Cortex of kidney (tissue), 1 donor: ENCODE measurements at places on chromosomes 7 and 10.

- DNase-seq, result no peak
These were observed 123.3 kb downstream of the USP6NL start for GRCh38 chr10:11488126-11488525.

DNA sequence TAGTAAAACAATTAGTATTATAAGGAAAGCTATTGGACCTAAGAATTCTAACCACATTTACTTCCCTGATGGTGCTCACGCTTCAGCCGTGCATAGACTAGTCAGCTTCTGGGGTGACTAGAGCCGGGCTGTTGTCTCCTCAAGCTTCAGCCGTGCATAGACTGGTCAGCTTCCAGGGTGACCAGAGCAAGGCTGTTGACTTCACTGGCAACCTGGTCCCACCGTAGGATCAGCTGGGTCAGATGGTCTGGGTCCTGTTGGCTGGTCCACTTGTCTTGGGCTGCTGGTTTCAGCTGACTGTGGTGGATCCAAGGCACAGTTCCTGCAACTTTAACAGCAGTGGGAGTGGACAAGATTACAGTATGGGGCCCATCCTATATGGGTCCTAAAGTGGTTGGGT, 99.4 kb downstream of the TRIM24 start:
- DNase-seq, result no peak

GRCh38 chr7:66466081-66466600, 162.5 kb upstream of the KCTD7 start:
- no peak for DNase-seq

DNA sequence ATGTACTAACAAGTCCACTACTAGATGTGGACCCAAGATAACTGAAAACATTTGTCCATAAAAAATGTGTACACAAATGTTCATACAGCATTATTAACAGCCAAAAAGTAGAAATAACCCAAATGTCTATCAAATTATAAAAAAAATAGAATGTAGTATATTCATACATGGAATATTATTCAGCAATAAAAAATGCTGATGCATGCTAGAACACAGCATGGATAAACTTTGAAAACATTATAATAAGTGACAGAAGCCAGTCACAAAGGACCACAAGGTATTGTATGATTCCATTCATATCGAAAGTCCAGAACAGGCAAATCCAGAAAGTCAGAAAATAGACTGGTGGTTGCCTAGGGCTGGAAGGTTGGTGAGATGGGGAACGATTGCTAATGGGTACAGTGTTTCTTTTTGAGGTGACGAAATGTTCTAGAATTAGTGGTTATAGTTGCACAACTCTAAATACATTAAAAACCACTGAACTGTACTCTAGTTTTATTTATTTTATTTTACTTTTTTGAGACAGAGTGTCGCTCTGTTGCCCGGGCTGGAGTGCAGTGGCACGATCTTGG, 43.3 kb upstream of the ANLN start:
- no peak for DNase-seq

DNA sequence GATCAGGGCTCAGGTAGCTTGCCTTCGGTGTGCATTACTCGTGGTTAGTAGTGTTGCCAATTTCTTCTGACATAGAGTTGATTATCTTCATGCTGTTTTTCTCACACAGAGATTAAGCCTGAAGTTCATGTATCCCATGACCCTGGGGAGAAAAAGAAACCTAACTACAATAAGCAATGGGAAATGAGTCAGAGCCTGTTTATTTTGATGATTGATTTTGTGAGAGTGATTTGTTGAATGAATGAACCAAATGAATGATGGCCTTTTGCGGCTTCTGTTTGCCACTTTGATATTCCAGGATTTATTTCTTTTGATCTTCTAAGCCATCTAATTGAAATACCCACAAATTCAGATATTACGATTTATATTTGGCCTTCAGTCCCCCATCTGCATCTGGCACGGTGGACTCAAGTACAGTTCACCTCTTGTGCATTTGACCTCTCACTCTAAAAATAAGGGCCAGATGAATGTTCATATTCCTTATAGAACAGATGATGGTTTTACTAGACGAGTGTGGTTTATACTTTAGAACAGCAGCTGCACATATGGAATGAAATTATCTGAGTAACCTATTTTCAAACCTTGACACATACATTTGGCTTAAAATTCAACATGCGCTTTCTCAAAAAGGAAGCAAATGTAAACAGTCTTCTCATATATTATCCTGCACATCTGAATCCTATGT, 110.7 kb downstream of the PLCE1 start:
- no peak for DNase-seq

GRCh38 chr7:108358553-108358952, 97.7 kb downstream of the NRCAM start:
- DNase-seq, result no peak

DNA sequence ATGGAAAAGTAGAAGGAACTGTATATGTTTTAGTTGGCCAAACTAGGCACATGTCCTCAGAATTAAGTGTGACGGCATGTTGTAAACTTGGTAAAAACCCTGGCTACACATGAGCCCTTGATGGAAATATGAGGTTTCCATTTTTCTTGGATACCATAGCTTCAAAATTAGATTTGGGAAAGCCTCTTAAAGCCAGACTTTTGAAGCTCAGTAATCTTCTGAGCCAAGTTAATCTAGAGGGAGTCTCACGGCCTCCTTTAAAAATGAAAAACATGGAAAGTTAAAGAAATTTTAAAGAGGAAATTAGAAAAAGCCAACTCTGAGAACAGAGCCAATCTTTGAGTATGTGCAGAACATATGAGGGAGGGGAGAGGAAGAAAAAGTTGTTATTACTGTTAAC, 376.0 kb downstream of the CTNNA3 start:
- no peak for DNase-seq

DNA sequence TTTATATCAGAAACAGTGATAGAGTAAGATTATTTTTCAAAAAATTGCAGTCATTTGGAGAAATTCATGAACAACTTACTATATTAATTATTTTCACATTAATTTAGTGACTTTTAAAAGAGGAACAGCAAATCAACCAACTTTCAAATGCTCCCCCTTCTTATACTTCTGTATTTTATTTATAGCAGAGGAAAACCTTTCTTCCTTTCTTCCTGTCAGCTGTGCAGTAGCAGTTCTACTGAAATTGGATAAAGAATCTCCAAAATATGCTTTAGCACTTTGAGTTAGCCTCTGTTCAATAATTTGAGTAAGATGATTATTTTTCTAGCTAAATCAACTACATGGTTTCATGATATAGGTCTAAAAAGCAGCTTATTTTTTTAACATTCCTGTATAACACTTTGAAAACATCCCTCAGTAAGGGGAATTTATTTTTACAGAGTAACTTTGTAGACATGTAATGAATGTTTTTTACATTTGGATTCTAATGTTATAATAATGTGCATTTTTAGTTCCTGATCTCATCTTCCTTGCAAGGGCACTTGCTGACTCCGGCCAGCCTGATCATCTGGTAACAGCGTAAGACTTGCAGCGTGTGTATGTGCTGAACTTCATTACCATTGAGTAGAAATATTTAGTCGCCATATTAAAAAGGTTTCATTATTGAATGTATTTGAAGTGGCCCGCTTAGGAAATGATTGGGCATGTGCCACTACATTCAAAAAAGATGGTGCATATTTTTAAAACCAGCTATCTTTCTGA, 158.3 kb upstream of the HDAC9 start:
- DNase-seq, result no peak

DNA sequence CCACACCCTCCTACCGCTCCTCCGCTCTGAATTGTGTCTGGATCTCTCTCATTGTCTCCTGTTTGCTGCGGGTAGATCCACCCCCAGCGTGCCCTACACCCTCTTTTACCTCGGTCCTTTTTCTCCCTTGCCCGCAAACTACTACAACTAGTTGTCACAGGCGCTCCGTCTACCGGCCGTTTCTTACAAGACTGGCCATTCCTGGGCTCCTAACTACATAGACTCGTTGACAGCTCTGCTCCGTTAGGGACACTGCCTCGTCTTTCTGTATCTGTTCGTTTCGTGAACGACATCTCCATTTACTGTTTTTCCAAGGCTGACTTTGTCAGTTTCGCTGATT, 786 bp downstream of the TAF3 start:
- no peak for DNase-seq

- DNase-seq, result no peak
These were observed 82.6 kb downstream of the DNMBP start for GRCh38 chr10:99926925-99927720.

- no peak for DNase-seq
These were observed 75.3 kb upstream of the PPP1R9A start for GRCh38 chr7:94832051-94832450.

DNA sequence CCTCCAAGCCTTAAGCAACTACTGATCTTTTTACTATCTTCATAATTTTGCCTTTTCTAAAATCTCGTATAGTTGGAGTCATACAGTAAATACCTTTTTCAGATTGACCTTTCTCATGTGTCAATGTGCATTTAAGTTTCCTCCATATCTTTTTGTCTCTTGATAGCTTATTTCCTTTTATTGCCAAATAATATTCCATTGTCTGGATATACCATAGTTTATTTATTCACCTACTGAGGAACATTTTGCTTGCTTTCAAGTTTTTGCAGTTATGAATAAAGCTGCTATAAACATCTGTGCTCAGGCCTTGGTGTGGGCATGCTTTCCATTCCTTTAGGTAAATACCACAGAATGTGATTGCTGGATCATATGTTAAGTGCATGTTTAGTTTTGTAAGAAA, 161.2 kb upstream of the GNAI1 start:
- DNase-seq, result no peak
